ENCODE measurements at places on chromosomes 11 and 22.

- peak; percentile 63 for DNase-seq
These were observed 12.4 kb upstream of the DSCAML1 start for GRCh38 chr11:117809236-117810055.

- DNase-seq: no peak
These were observed 90.2 kb upstream of the KCNQ1OT1 start for GRCh38 chr11:2789791-2790567.

DNA sequence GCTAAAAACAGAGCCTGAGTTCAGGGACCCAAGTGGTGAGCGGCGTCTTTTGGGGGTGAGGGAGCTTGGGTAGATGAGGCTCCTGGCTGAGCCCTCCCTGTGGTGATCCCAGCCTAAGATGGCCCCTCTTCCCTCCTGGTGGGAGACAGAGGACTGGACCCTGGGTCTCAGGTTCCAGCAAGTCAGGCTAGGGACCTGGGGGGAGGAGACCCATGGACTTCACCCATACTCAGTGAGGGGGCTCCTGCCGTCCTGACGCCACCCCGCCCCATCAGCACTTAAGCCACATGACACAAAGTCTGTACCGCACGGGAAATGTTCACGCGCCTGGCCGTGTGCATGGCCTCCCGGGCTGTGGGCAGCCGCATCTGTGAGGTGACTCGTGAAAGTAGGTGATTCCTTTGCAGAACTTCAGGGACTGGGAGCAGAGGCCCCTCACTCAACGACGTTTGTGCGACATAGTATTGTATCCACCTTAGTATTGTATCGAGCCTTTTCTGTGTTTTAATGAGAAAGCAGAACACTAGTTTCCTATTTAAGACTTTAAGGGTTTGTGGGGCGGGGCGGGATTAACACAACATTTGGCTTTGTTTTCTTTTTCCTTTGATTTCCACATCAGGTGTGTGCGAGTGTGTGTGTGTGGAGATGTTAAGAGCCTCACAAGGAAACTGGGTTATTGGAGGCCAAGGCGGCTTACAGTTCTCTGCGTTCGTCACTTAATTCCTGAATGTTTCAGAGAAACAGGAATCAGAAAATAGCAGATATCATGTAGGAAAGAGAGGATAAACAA, 18.4 kb upstream of the TMEM191C start:
- DNase-seq: no peak

DNA sequence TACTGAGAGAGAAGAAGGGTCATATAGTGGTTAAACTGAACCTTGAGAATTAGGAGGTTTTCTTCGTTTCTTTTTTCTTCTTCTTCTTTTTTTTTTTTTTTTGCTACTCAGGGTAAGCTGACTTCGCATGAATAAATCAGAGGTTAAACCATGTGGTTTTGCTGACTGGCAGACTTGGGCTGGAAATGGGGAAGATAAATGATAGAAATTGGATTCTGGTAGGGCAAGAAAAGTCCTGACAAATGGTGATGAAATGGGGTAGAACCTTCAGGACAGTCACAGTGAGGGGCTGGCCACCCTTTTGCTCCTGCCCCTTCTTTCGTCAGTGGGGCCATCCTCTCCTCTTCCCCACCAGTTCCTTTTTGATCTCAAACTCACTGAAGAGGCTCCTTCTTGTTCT, 1.6 kb upstream of the SWAP70 start:
- DNase-seq: no peak

GRCh38 chr22:43303166-43303565, 40.0 kb downstream of the SCUBE1 start:
- DNase-seq: no peak

- DNase-seq: peak; percentile 27
These were observed 1.1 kb downstream of the GAB2 start for GRCh38 chr11:78416285-78417174.

GRCh38 chr22:37162221-37163095, 12.7 kb upstream of the IL2RB start:
- DNase-seq: no peak

DNA sequence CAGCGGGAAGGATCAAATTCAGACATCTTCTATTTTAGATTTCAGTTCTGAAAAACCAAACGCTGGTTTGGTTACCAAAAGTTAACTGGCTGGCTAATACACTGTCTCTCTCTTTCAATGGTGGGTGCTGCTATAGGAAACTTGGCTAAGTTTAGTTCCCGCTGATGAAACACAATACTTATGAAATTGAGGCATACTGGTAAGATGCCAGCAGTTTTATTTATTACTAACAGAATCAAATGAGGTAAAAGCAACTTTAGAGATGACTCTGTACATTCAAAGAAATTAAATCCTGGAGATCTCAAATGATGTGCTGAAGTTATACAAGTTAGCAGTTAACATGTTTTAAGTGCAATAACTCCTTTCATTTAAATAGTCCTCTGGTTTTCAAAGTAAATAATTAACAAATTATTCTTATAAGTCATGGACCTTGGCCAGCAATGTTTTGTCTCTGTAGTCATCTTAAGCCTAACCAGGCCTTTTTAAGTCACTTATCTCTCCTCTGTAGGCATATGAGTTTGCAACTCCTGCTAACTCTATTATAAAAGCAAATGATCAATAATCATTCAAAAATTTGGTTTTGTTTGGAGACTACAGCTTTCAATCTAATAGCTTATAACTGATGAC, 54.8 kb downstream of the PAK1 start:
- DNase-seq: no peak

DNA sequence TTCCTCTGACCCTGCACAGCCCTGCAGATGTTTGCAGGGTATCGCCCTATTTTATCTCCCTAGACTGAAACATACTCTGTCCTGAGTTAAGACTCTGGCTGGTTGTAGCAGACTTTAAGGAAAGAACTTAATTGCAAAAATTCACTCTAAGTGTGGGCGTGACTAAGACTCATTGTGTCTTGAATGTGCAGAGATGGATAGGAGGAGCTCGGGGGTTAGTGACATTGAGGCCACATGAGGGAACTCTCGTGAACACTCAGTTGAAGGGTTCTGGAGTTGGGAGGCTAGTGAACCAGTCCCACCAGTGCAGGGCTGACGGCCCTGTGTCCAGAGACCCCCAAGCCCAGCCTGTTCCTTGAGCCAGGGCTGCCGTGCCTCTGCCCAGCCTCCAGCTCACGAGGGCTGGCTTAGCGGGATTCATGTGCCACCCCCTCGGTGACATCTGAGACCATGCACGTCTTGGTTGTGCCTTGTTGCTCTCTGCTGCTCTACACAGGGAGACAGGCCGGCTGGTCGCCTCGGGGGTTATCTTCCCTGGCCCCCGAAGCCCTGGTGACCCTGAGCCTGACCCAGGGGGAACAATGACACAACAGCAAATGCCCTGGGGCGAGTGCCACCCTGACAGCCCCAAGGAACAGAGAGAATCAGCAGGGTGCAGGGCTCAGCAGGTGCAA, 11.4 kb upstream of the TBX1 start:
- DNase-seq: no peak

- DNase-seq: no peak
These were observed 1079.0 kb upstream of the TENM4 start for GRCh38 chr11:80519596-80520506.

GRCh38 chr22:37260901-37261336, 16.9 kb upstream of the RAC2 start:
- peak; percentile 45 for DNase-seq

DNA sequence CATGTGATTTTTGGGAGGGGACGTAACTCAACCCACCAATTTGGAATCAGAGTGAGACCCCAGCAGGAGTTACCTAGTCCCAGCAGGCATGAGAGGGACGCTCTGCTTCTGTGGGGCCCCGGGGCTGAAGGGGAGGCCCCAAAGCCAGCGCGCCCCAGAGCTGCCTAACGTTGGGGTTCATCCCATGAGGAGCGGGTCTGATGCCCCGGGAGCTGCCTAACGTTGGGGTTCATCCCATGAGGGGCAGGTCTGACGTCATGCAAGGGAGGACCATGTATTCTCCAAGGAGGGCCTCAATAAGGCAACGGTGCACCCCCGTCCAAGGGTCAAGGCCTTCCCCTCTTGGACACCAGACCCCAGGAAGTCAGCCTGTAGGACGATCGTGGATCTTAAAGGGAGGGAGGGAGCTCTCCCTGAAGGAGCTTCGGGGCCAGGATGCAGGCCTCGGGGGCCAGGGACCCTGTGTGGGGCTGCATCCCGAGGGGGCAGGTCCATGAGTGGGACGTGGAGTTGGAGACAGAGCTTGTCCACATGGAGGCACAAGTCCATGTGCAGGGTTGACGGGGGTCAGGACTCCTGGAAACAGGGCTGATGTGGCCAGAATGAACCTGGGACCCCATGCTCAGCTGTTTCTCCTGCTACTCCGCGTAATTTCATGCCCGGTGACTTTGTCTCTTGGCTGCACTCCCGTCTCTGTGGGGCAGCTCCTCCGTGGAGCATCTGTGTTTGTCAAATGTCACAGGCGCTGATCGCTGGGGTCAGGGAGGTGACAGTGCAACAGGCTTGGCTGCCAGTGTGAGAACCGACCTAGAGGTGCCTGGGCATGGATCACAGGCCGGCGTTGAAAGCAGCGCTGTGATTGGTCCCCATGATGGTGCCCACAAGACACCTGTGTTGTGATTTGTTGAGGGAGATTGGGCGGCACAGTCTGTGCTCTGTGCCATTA, 1029.1 kb downstream of the BRD1 start:
- DNase-seq: no peak

- DNase-seq: peak; percentile 27
These were observed 62.6 kb upstream of the RASD2 start for GRCh38 chr22:35477911-35478582.

DNA sequence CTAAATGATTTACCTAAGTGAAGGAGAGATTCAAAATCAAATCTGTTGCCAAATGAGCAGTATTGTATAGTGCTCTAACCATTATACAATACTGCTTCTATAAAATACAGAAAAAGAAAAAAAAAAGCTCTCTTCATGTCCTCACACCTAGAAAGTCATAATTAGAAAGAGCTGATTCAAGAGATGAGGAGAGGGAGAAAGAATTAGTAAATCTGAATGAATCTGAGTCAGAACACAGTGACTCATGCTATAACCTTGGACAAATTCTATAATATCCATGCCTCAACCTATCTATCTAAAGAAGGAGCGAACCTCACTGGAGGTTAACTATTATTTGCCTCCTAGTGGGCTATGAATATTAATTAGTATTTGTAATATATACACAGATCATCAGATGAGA, 29.4 kb downstream of the AMBRA1 start:
- DNase-seq: no peak

DNA sequence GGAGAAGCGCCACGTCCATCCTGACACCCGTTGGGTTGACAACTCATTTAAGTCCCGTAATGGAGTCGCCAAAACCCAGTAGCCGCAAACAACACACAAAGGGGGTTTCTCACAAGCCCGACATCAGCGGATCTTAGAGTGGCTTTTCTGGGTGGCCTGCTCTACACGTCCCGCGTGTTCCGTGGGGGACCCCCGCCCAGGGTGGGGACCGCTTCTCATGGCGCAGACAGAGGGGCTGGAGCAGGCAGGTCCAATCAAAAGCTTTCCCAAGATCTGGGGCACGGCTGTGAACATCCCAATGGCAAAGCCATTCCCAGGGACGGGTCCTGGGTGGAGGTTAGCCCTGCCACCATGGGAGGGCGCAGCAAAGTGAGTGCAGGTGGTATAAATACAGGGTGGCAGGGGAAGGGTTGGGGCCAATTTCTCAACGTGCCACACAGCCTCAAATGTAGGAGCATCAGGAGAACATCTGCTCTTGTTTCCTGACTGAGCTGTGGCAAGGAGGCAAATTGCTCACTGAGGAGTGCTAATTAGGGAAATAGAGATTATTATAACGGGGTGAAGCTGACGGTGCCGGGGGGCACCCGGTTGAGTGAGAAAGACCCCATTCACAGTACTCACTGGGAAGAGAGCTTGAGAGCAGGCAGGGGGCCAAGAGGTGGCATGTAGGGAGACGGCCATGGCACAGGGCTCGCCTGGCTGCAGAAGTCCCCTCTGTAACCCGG, 1447.2 kb downstream of the TBC1D22A start:
- no peak for DNase-seq

GRCh38 chr22:50209893-50210292, 9.1 kb downstream of the SELENOO start:
- DNase-seq: no peak

DNA sequence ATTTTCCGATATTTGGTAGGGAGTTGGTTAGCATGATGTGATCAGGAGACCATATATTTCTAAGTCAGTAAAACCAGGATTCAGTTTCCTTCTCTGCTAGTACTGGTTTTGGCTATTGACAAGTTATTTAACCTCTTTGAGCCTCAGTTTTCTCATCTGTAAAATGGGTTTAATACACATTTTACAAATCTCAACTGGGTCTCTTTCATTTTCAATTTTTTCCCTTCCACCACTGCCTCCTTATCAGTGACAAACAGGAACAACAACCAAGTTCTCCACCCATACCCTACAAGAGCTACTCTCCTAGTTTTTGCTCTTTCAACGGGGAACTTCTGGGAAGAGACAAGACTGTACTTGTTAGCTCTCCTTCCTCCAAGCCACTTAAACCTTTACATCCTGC, 6.2 kb upstream of the APLP2 start:
- DNase-seq: no peak

DNA sequence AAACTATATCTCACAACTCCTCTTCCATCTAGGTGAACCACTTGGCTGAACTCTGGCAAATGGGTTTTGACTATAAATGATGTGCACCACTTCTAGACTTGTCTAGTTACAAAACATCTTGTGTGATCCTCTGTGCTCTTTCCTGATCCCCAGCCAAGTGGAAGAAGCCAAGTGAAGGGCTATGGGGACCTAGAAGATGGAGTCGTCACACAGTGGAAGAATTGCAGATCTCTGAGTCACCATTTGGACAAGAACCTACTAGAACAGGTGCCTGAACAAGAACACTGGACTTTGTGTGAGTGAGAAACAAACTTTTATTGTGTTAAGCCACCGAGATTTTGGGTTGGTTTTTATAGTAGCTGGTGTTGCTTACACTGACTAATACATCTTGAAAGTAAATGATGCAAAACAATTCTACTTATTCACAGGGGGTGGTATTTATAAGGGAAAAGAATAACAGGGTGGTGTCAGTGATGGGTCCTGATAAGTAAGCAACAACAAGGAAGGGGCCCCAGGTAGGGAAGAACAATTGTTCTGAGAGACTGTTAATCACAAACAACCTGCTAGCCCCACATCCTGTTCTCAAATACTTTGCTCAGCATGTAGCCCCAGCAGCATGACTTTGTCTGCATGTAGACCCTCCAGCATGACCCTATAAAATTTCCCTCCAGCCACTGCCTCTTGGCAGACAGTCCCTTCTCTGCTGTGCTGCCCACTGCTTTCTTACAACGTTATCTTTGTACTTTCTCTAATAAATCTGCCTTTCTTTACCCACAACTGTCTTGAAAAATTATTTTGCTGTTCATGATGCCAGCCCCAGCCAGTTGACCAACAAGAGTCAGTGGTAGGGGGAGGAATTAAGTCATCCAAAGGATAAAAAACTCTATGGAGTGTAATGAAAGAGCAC, 280.7 kb upstream of the PLET1 start:
- DNase-seq: no peak

DNA sequence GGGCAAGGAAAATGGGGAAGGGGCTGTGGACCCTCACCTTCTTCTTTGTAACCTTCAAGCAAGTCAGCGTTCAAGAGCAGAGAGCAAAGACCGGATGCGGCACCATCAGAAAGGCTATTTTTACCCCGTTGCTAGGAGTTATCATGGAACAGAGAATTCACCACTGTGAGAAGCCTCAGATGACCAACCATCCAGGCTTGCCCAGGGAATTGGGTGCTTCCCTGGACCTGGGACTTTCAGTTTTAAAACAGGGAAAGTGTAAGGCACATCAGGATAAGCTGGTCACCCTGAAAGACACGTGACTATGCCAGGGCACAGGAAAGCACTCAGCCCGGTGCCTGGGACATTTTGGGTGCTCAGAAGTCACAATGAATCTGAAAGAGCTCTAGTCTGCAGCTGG, 10.4 kb downstream of the GALNT18 start:
- DNase-seq: no peak

All from HCT116 (cell line).